Mucosa of gallbladder (tissue), 1 donor: ENCODE measurements at places on chromosomes 2 and 18. TPM values are rescaled to one million over a fixed set of nuclear protein-coding genes. Genes with fewer than 3 reads are reported as not detected.

GRCh38 chr2:239544918-239545465, 144.2 kb upstream of the HDAC4 start:
- DNase-seq, result no peak

GRCh38 chr2:209424199-209424701, 403 bp downstream of the MAP2 start:
- DNase-seq, result peak; percentile 24

DNA sequence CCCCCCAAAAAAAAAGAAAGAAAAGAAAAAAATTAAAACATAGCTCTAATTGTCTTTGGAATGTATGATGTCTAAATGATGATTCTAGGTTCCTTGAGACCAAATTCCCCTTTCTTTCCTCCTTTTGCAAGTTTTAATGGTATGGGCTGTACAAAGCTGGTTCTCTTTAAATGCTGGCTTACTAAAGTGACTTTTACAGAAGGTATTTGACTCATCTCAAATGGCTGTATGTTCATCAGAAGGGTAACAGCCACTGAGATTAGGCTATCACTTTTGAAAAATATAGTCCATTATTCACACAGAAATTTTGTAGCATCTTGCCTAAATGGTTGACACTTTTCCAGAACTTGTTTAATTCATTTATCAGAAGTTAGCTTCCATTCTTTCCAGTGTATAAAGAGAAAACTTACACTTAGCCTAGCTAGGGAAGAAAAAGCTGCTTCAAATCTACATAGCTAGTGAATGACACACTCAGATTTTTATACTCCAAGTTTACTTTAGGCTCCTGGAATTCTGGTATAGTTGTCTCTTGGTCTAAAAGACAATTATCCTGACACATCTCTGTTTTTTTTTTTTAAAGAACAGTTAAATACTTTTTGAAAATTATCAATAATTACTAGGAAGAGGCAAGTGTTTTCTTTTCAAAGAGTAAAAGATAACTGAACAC, 622.6 kb downstream of the LRP1B start:
- no peak for DNase-seq

LYG2 gene
- not detected for total RNA-seq

UCN gene
- total RNA-seq, result 3.1 TPM

LYPD1 gene
- total RNA-seq, result 14.6 TPM

KANSL3 gene
- total RNA-seq, result 38.7 TPM

RUFY4 gene
- total RNA-seq, result 0.17 TPM

MITD1 gene
- total RNA-seq, result 21.5 TPM

DNA sequence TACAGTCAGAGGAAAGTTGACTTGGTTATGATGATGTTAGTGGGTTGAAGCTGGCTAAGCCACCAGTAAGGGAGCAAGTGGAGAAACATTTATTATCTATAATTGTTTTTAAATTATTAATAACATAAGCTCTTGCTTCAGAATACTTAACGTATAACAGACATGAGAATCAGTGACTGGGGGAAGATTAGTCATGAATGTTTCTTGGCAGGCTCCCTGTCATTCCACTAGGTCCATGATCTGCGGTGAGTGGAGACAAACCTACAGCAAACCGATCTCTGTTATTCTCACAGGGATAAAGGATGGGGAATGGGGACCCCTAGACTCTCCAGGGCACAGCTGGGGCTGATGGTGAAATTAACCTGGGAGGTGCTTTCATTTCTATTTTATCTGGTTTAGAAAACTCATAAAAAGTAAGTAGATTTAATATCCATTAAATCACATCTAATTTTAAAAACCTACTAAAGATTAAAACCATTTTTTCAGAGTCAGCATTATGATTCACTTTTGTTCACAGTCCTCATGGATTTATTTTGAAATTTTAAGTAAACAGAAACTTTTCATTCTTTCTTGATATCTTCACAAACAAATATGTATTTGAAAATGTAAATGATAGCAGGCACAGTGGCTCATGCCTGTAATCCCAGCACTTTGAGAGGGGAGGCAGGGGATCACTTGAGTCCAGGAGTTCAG, 420.3 kb downstream of the PTPRM start:
- DNase-seq, result no peak

ST8SIA5 gene
- 0.29 TPM for total RNA-seq

DNA sequence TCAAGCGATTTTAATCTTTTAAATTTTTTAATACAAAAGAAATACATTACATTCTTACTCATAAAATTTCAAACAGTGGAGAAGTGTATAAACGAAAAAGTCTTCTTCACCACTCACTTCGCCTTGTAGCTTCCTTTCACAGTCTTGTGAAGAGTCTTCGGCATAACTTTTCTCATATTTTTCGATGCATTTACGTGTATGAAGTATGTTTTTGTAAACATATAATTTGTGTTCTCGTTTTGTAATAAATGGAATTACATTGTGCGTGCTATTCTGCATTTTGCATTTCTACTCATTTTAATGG, 1.1 kb downstream of the SP140L start:
- DNase-seq, result no peak

DNA sequence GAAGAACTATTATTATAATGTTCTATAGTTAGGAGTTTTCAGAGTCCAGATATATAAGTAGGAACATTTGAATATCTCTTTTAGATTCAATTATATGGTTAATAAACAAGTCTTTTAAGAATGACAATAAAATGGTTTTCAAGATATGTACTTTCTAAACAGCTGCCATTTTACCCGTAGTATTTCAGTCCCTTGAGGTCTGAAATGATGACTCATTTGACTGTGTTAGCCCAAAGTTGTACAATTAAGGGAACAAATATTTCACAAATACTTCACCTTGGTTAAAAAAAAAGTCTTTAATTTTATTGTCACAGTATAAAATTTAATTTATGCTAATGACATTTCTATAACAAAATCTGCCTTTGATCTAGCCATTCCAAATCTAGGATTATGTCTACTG, 91.6 kb upstream of the TANK start:
- DNase-seq, result no peak

DNA sequence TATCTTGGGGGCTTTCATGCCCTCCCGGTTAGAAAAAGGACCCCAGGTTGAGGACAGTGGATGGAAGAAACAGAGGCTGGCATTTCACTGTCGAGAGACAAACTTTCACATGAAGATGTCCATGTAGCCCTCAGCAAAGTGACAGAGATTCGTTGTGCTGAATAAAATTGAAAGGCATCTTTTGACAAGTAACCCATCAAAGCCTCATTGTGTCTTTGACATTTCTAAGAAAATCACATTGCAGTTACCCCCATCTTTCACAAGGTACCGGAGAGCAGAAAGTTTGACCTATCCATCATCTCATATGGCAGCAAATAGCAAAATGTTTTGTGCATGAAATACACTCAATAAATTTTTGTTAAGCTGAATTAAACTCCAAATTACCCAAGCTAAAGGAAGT, 2.0 kb upstream of the MBP start:
- DNase-seq, result no peak

DNA sequence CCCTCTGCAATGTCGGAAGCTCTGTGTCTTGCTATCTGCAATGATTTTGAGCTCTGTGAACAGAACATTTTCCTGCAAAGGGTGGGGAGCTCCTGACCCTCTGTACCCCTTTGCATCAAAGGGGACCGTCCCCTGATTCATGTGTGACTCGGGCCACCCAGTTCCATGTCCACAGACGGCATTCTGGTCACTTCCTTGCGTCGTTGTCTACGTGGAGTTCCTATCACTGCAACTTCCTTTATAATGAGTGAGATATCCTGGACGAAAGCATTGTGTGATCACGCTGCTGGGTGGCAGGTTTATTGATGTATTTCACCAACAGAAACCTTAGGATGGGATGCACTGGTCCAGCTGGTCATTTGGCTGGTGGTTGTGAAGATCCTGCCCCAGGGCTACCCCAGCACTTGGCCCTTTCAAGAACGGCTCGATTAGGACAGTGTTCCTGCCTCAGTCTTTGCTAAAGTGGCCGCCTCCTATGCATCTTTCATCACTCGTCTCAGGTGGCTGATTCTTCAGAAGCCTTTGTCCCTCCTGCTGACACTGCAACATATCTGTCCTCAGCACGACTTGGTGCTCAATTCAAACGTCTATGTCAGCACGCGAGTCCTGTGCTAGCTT, 202.7 kb downstream of the ACKR3 start:
- no peak for DNase-seq
